ENCODE measurements at places on chromosomes 3 and 15.

- DNase-seq, result no peak
Measured at GRCh38 chr3:64238971-64239667, 13.9 kb upstream of the PRICKLE2 start.

- DNase-seq, result no peak
Measured at GRCh38 chr3:99172736-99173657, 271.5 kb upstream of the DCBLD2 start.

DNA sequence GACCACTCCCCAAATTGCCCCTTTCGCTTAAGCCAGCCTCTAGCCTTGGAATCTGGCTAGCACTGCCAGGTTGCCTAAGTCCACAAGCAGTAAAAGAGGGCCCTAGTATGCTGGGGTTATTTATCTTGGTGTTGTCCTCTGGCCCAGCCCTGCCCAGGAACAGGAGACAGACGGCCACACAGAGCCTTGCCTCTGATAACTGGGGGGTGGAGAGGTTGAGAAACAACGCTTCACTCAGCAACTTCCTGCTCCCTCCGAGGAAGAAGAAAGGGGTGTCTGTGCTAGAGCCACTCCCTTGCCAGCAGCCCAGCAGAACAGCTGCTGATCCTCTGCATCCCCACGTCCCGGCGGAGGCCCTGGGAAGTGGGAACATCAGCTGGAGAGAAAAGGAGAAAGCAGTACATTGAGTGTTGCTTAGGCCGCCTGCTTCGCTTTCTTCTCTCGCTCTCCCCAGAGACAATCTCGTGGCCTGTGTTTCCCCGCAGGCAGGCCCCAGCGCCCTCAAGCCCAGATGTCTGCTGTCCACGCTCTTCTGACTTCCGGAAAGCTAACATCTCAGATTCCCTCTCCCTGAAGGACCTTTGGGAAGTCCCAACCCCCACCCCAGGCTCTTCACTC is 22.6 kb upstream of the C3orf70 start:
- DNase-seq, result no peak

DNA sequence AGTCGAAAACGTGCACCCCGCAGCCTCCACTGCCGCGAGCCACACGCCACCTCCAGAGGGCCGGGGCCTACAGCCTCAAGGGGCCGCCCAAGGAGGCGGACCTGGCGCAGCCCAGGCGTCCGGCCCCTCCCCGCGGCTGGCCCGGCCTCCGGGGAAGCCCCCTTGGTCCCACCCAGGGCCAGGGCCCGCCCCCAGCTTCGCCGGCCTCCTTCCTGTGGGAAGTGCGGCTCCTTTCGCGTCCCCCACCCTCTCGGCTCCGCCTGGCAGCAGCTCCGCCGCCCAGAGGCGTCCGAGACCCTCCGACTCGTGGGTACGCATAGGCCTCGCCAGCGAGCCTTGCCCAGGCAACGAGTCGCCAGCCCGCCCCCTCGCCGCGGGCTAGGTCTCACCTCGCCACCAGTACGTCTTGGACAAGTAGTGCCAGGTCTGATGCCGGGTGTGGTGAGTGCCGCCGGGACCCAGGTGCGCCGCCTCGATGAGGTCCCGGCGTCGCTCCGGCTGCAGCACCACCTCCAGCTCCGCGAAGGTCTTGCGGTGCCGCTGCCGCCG is 642 bp downstream of the ZBTB11 start:
- no peak for DNase-seq

GRCh38 chr3:42663581-42664437 is 10.3 kb downstream of the ZBTB47 start:
- no peak for DNase-seq

DNA sequence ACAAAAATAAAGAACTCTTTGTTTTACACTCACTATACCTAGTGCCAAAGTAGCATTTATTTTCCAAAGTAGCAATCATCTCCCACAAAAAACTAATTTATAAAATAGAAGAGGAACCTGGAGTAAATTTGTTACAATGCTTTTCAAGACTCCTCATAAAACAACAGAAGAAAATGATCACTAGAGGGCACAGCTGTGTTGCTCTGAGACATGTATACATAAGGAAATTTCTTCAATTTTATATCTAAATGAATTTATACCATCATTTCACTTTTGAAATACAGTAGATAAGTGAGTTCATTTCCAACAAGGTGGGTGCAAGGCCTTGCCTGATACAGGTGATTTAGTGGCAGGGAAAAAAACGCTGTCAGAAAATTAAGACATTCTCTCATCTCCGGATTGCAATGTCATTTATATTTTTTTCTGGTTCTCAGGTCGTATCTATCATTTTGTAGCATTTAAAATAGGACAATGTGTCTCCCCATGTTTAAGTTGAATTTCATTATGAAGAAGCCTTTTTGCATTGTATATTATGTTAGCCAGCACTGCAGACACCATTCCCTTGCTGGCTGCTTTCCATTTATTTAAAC is 25.3 kb upstream of the ARHGEF26 start:
- no peak for DNase-seq

DNA sequence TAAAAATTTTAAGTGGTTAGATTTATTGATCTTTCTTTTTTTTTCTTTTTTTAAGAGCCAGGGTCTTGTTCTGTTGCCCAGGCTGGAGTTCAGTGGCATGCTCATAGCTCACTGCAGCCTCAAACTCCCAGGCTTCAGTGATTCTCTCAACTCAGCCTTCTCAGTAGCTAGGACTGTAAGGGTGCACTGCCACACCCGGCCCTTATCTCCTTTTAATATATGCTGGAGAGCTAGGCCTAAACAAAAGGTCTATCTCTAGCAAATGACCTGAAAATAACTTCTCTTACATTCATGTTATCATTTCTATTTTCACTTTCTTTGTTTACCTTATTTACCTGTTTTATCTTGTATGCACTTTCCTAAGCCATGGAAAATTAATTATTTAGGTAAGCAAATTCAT is 35.2 kb upstream of the MELTF start:
- no peak for DNase-seq

- DNase-seq, result no peak
Measured at GRCh38 chr3:72932416-72932815, 44.6 kb downstream of the GXYLT2 start.

DNA sequence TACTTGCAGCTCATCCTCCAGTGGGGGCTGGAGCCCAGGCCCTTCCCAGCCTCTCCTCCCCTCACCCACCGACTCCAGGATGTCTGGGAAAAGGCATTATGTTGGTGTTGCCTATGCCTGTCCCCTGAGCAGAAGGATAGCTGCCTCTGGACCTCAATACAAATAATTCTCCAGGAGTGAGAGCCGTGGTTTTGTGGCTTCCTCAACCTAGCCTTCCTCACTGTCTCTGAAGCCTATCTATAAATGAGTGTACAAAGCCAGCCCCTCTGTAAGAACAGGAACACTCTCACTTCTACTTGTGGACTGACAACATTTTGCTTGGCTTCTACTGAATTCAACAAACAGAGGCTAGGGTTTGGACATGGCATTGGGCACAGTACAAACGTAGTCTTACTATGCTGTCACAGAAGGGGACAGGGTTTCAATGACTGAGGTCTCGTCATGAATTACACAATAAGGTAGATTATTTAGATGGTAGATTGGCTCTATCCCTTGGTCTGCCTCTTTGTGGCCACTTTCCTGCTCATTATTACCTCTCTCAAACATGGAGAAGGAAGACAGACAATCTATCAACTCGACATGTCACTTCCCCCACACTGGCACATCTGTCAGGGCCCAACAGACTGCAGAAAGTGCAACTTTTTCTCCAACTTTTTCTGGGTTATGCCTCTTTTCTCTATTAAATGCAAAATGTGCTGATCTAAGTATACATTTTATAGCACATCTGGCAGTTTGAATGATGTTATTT is 82.8 kb upstream of the MEX3B start:
- DNase-seq, result no peak

All from NCI-H1930 (cell line).